ENCODE measurements at places on chromosomes 11 and 22.

DNA sequence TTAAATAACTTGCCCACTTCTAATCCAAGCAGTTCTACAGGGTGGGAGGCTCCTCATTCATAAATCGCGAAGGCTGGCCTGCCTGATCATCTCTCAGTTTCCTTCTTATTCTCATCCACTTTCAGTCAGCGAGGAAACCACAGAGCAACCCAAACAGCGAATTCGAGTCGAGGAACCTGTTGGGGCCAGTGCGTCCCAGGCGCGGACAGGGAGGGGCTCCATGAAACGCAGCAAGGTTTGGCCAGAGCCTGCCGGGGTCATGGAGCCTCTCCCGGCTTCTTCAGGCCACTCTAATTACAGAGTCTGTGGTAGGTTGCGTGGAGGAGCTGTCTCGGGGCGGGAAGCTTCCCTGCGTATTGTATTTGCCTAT is 741 bp upstream of the NAV2 start:
- no peak for DNase-seq

DNA sequence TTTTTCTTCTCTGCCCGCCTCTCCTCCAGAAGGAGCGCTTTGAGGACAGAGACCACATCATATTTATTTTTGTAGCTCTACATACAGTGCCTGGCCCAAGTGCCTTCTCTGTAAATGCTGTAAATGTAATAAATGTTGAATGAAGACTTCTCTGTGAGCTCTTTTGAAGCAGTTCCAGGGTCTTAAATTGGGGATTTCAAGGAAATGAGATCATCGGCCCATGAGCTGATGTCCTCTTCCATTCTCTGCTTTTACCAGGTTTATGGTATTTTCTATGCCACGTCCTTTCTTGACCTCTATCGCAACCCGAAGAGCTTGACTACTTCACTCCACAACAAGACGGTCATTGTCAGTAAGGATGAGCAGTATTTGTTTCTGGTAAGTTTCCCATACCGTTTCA is 165.7 kb upstream of the SORL1-AS1 start:
- DNase-seq = no peak

- DNase-seq = no peak
These were observed 88.1 kb downstream of the PIWIL4 start for GRCh38 chr11:94655291-94655690.

GRCh38 chr11:35615921-35616900 is 2.0 kb upstream of the FJX1 start:
- DNase-seq = peak; percentile 58

GRCh38 chr11:102114032-102114431 is 3.8 kb downstream of the YAP1 start:
- DNase-seq = no peak

DNA sequence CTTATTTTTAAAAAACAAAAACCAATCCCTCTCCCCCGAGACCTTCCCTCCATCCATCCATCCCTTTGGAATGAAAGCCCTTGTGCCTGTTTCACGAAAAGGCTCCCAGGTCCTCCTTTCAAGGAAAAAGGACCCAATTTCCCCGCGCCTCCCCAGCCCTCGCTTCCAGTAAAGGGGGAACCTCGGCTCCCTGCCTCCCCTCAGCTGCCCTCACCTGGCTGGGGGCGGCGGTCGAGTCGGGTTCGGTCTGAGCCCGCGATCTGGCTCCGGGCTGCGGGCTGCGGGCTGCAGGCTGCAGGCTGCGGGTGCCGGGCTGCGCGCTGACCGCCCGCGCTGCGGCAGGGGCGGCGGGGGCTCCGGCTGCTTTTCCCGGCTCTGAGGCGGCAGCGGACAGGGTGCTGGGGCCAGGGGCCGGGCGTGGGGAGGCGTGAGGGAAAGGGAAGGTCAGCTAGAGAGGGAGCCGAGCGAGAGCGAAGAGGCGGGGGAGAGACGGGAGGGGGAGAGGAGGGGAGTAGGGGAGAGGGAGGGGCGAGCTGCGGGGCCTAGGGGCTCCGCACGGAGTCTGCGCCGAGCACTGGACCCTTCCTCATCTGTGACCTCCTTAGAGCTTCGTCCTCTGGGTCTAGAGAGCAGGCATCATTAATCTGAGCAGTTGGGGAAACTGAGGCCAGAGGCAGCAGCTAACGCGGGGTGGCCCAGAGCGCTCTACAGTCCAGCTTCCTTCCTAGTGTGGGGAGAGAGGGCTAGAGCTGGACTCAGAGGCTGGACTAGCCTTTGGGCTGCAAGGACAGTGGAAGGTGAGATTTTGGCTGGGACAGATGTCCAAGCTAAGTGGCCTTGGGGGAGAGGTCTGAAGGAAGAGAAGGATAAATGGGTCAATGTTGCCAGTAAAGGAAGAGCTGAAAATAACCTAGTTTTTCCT is at the start of gene C1QTNF4:
C1QTNF4 (minus strand) TSS at position 478 of the 922 bp plus-strand sequence. CDS start 3,601 bp downstream, outside the sequence.
- DNase-seq = no peak

- peak; percentile 80 for DNase-seq
These were observed 34.5 kb downstream of the C11orf65 start for GRCh38 chr11:108432783-108433182.

- no peak for DNase-seq
These were observed 125.5 kb upstream of the MTMR2 start for GRCh38 chr11:96049426-96049825.

- no peak for DNase-seq
These were observed 80.7 kb upstream of the NCAM1 start for GRCh38 chr11:112880495-112880894.

DNA sequence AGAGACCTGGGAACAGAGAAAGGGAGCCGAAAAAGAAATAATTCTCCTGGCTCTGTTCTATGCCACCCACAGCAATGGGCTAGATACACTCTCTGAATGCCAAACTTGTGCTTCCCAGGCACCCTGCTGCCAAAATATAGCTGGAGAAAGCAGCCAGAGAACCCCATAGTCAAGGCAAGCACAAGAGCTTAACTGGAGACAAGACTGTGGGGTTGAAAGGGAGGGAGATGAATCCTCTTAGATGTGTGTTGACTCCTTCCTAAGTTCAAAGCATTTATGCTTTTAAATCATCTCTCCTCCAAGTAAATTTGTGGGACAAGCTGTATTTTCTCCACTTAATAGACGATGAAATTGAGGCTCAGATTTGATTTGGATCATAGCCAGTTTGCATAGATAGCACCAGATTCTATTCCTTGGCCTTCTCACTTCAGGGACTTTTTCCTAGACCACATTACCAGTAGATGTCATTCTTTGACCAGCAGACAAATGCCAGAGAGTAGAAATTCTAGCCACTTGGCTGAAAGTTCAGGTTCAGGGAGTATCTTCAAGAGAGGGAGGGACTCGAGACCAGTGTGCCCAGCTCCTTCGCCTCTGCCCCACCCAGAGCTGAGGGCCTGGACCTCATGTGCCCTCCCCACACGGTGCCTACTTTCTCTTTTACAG is 16.5 kb upstream of the ETS1 start:
- no peak for DNase-seq

DNA sequence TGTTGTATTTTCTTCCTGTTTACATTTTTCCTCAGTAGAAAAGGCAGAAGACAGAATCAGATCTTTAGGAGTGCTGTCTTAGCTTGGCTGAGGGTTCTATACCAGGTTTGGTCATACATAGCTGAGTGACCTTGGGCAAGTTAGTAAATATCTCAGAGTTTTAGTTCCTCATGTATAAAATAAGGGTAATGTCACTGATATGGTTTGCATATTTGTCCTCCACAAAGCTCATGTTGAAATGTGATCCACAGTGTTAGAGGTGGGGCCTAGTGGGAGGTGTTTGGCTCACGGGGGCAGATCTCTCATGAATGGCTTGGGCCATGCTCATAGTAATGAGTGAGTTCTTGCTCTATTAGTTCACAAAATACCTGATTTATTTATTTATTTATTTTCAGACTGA is 7.5 kb upstream of the HTR3A start:
- DNase-seq = no peak

DNA sequence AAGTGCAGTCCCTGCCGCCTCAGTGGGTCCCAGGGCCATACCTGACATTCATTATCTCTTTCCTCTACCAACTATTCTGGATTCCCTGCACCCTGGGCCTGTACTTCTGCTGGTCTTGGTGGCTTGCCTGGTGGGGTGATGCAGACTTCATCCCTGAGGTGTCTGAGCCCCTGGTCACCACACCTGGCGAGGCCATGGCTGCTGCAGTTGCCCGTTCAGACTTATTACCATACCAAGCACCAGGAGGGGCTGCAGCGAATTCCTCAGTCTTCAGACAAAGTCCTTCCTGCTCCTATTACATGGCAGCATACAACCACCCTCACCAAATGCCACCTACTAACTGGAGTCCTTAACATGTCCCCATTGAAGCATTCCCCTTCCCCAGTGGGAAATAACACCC is 73.0 kb upstream of the SLC22A12 start:
- DNase-seq = no peak

GRCh38 chr11:13045734-13046133 is 36.6 kb downstream of the RASSF10 start:
- no peak for DNase-seq

DNA sequence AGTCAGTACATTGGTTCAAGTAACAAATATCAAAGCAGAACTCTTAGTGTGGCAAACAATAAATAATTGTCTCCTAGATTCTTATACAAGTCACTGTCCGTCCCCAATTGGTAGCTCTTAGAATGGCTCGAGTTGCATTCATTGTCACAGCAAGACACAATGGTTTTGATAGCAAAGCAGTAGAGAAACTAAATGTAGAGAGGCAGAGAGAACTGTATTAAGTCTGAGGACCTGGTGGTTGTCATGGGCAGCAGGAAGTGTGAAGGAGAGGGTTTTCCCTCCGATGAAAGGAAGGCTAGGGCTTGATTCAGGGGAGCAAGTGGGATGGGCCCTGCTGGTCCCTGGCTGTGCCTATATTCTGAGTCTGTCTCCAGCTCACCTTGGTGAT is 36.6 kb downstream of the RCOR2 start:
- DNase-seq = no peak

- DNase-seq = no peak
These were observed 35.9 kb upstream of the GRK2 start for GRCh38 chr11:67230406-67230805.

GRCh38 chr11:7167976-7168740 is 79.4 kb downstream of the RBMXL2 start:
- no peak for DNase-seq

GRCh38 chr11:19843079-19843478 is 130.4 kb downstream of the NAV2 start:
- DNase-seq = no peak

DNA sequence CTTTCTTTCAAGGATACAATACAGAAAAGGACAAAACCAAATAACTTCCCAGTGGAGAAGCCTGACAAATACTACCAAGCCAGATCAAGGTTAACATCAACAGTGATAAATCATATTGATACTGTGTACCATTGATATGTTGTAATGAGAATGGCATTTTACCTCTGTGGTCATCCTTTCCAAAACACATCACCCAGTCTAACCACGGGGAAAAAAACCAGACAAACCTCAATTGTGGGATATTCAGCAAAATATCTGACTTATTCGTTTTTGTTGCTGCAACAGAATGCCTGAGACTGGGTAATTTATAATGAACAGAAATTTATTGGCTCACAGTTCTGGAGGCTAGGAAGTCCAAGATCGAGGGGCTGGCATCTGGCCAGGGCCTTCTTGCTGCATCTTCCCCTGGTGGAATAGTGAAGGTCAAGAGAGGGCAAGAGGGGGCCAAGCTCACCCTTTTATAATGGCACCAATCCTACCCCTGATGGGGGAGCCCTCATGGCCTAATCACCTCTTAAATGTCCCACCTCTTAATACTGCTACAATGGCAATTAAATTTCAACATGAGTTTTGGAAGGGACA is 66.1 kb downstream of the FAM76B start:
- no peak for DNase-seq
